ENCODE measurements at places on chromosomes 7 and 10.
A peak's percentile ranks its signal among the peaks of the same experiment; 100 is the strongest.

DNA sequence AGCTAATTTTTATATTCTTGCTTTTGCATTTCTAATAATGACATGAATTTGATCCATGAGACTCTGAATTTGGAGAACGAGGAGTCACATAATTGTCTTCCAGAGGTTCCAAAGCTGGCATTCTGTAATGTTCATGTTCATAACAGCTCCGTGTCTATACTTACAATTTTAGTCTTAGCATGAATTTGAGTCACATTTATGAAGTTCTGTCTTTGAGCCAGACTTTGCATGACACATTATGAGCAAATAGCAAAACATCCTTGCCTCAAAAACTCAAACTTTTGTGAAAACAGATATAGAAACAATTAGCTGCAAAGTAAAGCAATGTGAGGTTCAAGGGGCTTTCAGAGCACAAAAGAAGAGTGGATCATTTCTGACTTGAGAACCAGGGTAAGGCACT lies 44.5 kb upstream of the CAV2 start:
- ATAC-seq: no peak

DNA sequence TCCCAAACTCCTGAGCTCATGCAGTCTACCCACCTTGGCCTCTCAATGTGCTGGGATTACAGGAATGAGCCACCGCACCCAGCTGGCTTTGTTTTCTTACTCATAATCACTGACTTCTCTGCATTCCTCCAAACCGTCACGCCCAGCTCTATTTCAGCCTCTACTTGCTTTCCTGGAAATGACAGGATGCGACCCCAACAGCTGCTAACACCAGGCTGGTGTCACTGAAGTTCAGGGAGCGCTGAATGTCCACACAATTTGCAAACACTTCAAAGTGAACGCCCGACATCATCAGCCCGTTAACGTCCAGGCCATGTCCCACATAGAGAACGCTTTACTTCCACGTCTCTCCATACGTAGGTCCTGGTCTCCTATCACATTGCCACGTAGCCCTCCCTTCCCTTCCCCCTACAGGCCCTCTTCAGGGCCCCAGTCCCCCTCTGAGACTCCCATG lies 12.8 kb upstream of the PROSER2 start:
- no peak for ATAC-seq

GRCh38 chr10:102409604-102410428 lies 8.8 kb downstream of the PSD start:
- ATAC-seq: no peak

GRCh38 chr7:24175603-24176002 lies 108.4 kb upstream of the NPY start:
- ATAC-seq: no peak

DNA sequence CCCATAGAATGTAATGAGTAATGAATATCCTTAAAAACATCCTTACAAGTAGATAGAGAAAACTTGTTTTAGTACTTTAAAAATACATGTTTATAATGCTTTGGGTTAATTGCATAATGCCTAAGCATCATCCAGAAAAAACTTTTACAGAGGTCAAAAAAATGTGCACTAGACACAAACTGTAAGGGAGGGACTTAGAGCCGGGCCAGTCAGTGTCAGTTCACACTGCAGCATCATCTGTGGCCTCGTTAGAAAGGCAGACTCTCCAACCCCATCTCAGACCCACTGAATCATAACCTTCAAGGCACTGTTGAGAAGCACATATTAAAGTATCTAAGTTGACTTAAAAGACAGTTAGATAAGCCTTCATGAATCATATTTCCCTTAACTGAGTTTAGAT lies 230.1 kb upstream of the PRPS1L1 start:
- no peak for ATAC-seq

GRCh38 chr10:48944171-48944570 lies 4.5 kb upstream of the LRRC18 start:
- no peak for ATAC-seq

DNA sequence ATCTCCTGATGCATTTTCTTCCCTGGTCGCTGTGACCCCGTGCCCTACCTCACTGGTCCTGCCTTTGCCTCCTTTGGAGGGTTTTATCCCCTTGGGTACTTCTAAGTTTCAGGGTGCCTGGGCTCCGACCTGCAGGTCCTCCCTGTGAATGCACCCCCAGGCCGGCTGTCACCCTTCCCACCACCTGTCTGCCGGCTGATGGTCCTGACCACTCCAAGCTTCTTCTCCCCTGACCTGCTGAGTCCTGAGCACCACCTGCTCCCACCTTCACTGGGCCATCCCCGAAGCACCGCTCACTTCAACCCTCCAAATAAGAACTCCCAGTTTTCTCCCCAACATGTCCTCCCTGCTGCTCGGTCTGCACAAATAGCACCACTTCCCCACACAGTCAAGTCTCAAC lies 33.4 kb downstream of the TNS3 start:
- ATAC-seq: no peak

DNA sequence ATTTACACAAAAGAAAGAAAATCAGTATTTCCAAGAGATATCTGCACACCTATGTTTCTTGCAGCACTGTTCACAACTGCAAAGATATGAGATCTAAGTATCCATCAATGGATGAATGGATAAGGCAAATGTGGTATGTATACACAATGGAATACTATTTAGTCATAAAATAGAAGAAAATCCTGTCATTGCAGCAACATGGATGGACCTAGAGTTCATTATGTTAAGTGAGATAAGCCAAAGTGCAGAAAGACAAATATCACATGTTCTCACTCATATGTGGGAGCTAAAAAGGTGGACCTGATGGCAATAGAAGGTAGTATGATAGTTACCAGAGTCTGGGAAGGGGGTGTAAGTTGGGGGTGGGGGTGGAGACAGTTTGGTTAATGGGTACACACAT lies 1171.6 kb downstream of the SORCS1 start:
- no peak for ATAC-seq

- ATAC-seq: no peak
Measured at GRCh38 chr7:45122975-45123860, 11.7 kb upstream of the TBRG4 start.

DNA sequence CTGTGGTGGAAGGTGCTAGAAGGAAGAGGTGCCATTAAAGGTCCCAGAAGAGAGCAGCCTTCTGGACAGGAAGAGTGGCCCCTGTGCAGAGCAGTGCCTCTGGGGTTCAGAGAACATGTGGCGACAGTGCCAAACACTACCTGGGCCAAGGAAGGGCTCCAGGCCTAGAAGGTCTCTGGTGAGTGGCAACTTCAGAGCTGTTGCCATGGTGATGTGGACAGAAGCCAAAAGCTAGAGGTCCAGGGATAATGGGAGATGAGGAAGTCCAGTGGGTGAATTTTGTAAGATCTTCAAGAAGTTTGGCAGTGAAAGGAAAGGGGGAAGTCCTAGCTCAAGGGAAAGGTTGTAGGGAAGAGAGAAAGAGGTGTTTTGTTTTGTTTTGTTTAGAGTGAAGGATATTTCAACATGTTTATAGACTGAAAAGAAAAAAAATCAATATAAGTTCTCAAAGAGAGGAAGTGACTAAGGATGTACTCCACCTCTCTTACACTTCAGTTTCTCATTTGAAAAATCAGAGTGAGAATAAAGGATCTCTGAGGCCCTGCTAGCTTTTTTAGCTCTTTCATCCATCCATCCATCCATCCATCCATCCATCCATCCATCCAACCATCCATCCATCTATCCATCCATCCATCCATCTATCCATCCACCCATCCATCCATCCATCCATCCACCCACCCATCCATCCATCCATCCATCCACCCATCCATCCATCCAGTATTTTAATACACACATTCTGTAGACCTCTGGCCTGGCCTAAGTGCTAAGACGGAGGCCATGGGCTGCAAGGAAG lies 77.1 kb upstream of the DUSP5 start:
- ATAC-seq: peak; percentile 69

- ATAC-seq: peak; percentile 15
Measured at GRCh38 chr10:11610826-11611247, 613 bp downstream of the USP6NL start.

DNA sequence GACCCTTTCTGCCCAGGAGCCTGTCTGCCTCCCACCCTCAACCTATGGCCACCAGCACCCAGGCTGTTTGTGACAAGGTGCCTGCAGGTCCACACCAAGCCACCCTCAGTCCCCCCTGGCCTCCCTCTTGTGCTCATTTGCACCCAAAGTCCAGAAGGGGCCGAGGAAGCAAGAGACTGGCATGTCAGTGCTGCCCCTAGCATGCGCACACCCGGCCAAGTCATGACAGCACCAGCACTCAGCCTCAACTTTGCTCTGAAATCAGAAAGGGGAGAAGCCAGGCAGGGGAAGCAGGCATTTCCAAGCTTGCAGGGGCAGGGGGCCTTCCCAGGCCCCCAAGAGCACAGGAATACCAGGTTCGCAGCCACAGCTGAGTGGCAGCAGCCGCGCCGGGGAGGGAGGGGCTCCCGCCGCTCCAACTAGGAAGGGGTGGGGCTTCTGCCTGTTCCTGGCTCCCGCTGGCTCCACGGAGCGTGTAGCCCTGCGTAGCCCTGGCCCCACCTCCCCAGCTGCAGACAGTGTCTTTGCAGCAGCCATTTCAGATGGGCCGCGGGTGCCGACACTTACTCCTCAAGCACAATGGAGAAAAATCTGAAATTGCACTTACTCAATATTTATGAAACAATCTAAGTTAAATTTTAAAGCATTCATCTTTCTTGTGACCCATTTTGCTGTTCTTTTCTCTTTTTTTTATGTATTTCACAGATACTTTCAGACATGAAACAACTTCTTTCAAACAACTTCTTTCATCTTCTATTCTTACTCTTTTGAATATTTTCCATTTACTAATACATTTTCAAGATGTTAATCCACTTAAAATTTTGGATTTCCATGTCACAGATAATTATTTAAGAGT lies 54.9 kb upstream of the ABCB5 start:
- ATAC-seq: no peak

- no peak for ATAC-seq
Measured at GRCh38 chr7:130655286-130655685, 13.3 kb downstream of the COPG2 start.

- ATAC-seq: no peak
Measured at GRCh38 chr7:36066343-36066664, 86.8 kb upstream of the EEPD1 start.

GRCh38 chr10:69086001-69086509 lies 1.8 kb upstream of the SRGN start:
- no peak for ATAC-seq

- no peak for ATAC-seq
Measured at GRCh38 chr7:37912756-37913155, 3.9 kb downstream of the SFRP4 start.

DNA sequence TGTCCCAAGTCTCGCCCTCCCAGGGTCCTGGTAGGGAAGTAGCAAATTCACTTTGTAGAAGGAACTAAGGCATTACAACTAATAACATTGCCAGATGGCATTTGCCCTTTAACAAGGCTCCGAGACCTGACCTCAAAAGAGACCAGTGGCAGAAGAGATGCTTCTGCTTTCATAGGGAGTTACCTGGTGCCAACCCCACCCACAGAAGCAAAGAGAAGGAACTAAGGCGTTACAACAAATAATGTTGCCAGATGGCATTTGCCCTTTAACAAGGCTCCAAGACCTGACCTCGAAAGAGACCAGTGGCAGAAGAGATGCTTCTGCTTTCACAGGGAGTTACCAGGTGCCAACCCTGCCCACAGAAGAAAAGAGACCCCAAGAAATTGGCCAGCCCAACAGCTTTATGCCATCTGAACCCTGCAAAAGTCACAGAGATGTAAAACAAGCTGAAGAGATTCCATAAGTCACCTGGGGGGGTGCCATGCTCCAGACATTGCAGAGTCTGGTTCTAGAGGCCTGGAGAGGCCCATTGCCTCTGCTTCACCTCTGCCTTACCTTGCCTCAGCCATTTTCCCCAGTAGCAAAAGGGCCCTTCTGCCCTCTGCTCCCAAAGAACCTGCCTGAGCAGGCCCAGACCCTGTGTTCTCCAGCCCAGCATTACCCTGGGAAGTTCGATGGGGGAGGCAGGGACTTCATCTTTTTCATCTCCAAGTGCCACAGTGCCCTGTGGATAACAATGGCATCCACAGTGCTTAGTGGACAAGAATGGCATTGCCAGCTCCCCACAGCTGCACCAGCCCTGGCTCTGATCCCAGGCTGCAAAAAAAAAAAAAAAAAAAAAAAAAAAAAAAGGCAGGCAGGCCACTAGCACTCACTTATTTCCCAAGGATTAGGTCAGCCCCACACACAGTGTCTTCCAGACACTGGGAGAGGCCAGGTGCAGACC lies 179.5 kb upstream of the PLXNA4 start:
- ATAC-seq: no peak

DNA sequence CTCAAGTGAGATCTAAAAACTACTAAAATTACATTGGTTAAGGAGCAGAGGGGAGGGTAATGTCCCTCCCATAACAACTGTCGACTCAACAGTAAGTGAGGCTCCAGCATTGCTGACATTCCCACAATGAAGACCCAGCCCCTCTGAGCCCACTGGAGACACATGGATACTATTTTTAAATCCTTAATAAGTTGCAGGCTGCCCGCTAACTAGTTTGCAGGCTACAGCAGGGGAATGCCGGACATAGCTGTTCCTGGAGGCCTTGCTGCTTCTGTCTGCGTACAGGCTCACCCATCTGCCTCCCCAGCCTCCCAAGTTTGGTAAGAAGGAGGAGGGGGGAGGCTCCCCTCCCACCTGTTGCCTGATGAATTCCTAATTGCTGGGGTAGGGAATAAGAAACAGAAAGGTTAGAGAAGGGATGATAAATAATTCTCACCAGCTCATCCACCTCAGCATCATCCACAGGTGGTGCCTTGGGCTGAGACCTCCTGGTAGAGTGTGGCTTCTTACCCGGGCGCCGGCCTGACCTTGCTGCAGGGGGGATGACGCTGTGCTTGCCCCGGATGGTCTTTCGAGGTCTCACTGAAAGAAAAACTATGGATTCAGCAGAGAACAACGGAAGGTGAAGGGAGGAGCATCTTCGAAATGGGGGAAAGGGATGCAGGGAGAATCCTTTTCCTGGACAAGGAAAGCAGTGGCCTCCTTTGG lies 10.1 kb downstream of the FZD9 start:
- ATAC-seq: no peak

- no peak for ATAC-seq
Measured at GRCh38 chr10:73585327-73585726, 5.8 kb downstream of the USP54 start.

- peak; percentile 79 for ATAC-seq
Measured at GRCh38 chr10:21173802-21174714, 276.9 kb upstream of the NEBL start.

DNA sequence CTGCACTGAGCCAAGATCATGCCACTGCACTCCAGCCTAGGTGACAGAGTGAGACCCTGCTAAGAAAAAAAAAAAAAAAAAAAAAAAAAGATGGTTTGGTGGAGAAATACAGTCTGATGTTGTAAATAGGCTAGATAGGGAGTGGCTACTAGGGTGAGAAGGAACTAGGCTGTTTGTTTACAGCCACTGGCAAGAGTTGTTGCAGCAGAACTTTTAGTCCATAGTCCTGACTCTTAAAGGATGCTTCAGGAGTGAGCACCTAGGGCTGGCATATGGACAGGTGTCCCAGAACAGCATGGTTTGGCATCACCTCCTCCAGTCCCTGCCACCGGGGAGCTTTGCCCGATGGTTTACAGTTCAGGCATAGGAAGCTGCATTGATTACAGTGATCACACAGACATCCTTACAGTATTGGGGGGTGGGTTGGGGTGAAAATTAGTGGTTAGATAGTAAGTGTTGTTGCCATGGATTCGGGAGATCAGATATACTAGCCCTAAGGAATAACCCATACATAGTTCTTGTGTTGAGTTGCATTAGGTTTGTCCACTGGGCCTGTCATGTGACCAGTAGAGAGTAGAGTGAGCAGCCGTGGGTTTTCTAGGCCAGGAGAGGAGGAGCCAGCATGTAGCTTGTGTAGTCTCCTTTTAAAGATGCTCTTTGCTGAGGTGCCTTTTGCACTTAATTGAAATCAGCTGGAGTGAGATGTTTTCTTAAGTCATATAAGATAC lies 35.9 kb downstream of the ZRANB1 start:
- no peak for ATAC-seq

GRCh38 chr7:149415391-149416071 lies 45.3 kb downstream of the ZNF777 start:
- no peak for ATAC-seq
